ENCODE measurements at places on chromosomes 3 and 15.

DNA sequence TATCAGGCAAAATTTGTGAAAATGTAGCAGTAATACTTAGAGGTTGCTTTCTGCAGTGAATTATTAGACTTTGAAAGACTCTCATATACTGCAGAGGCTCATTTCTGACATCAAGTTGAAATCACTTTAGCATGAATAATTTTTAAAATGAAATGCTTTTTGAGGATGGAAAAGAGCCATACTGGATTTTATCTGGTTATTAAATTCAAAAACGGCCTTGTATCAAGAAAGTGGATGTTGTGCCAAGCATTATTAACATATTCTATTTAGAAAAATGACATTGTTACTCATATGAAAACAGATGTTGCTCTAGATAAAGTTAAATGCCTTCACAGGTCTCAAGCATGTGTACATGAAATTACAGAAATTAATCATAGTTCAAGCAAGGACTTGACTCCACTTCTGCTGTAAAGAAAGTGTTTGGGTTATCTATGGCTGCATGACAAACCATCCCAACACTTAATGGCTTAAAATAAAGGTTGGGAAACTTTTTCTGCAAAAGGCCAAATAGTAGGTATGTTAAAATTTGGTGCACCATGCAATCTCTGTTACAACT lies 64.5 kb upstream of the ZNF280D start:
- no peak for DNase-seq

GRCh38 chr3:33602829-33603228 lies 115.2 kb downstream of the CLASP2 start:
- DNase-seq = no peak

- peak; percentile 36 for DNase-seq
Observed at GRCh38 chr15:68450192-68450591, 18.2 kb upstream of the ITGA11 start.

GRCh38 chr3:1587426-1587825 lies 494.6 kb downstream of the CNTN6 start:
- no peak for DNase-seq

- DNase-seq = no peak
Observed at GRCh38 chr3:127052121-127052561, 69.2 kb downstream of the PLXNA1 start.

Data from lower leg skin (tissue), 4 donors.